ENCODE measurements at places on chromosomes 3 and 15.

- no peak for DNase-seq
These were observed 146.6 kb upstream of the P2RY1 start for GRCh38 chr3:152688313-152688712.

DNA sequence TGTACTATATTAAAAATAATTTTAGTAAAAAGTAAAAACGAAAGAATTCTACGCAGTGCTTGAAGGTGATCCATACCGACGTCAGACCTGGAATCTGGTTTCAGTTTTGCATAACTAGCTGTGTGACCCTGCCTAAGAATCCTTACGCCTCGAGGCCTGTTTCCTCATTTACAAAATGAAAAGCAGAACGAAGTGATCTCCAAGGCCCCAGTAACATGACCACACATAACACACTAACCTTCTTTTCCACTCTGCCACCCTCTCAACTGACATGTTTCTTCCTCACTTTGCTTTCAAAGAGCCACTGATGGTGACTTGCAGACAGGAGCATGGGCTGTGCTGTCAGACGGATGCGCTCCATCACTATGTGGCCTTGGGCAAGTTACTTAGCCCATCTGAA, 4.8 kb downstream of the MESD start:
- DNase-seq, result no peak

DNA sequence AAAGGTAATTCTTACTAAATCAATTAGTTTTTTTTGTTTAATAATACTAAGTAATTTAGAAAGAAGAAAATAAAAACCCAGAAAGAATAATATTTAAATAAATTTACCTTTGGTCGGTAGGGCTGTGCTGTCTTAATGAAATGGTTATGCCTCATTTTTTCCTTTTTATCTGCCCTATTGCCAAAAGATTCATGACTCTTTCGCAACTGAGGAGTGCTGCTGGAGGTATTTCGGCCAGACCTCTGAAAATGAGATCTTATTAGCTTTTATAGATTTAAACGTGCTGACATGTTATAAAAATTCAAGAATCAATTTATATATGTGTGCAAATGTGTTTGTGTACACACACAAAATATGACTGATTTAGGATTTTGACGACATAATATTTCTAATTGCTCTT, 67.1 kb upstream of the USP50 start:
- no peak for DNase-seq

- DNase-seq, result no peak
These were observed 21.9 kb upstream of the SSR3 start for GRCh38 chr3:156576651-156577348.

DNA sequence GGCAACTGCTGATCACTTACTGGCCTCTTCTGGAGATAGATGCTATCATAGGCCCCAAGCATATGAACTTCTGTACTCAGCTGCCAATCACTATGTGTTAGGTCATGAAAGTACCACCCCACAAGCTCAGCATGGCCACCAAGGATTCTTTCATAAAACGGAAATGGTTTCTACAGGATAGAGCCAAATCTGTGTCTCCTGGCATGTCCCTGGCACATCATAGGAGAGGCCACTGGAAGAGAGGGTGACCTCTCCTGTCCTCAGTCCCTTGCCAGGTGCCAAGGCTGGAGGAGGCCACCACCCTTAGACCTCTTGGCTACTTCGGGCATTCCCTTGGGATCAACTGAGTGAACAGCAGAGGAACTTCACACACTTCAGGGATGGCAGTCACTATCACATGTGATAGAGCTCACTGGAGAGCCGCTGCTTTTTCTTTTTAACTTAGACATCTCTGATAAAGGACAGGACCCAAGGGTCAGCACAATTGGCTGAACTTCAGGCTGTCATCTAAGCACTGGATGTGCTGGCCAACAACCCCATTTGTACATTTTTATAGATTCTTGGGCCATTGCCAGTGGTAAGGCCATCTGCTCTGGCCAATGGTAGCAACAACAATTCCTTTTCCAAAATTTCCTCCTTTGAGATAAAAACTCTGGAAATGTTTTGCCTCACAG, 425.2 kb downstream of the SQOR start:
- no peak for DNase-seq

- no peak for DNase-seq
These were observed 251.9 kb downstream of the CDIN1 start for GRCh38 chr15:36831125-36831903.

GRCh38 chr3:193853511-193854219, 260.7 kb downstream of the OPA1 start:
- DNase-seq, result no peak

GRCh38 chr3:8903191-8903590, 60.1 kb downstream of the RAD18 start:
- DNase-seq, result no peak

DNA sequence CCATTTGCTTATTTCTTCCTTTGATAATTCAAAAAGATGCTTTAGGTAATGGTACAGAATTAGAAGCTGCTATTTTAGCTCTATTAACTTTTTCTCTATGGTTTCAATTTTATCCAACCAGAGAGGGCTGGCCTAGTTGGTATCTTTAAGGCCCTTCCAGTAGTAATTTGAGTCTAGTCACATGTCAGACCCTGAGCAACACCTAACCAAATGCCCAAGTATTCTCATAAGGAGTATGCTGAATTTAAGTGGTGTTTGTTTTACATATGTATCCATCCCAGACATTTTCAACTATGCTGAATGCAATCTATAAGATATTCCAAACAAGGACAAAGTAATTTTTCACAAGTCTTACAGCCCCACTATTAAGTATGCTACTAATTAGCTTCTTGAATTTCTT, 9.6 kb downstream of the DNAJC19 start:
- no peak for DNase-seq

GRCh38 chr15:81536356-81536755, 162.3 kb upstream of the TMC3 start:
- no peak for DNase-seq

GRCh38 chr15:70210528-70210927, 112.8 kb upstream of the TLE3 start:
- DNase-seq, result no peak

GRCh38 chr15:99427668-99428361, 138.0 kb upstream of the MEF2A start:
- DNase-seq, result no peak

DNA sequence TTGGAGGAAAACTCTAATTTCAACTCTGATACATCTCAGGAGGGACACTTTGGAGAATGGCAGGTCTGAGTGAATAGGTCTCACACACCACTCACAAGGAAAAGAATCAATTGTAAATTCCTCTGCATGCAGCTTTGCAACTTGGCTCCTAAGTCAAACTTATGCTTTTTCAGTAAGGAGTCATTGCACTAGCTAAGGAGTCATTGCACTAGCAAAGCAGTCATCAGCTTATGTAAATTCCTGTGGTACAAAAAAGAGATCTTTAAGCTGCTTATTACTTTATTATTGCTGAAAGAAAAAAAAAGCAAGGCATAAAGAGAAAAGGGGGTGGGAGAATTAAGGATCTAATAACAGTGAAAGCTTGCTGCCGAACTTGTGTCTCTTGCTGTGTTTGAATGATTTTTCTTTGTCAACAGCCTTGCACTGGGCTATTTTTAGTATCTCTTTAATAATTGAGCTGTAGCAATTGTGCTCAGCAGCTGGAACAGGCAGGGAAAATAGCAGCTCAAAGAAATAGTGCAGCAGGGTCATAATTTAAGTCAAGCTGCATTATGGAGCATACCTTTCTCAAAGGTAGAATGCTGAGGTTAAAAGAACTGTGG, 154.3 kb upstream of the ARPP21 start:
- no peak for DNase-seq

- DNase-seq, result no peak
These were observed 200.4 kb downstream of the NR1D2 start for GRCh38 chr3:24145481-24145880.

GRCh38 chr3:99505200-99505599, 133.2 kb upstream of the COL8A1 start:
- DNase-seq, result no peak

DNA sequence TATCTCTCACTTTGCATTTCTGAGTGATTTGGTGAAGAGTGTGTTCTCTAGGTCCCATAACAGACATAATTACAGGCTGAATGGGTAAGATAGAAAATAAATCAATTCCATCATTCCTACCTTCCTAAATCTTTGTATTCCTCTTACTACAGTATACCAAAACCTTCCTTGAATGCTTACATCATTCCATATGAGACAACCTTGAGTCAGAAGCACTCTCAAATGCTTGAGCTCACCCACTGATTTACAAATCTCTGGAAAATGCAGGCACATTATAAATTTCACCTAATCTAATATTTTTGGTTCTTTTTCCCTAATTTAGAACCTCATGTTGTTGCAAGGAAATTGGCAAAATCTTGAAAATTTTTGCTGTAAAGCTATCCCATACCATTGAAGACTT, 239.1 kb downstream of the CBLB start:
- no peak for DNase-seq

DNA sequence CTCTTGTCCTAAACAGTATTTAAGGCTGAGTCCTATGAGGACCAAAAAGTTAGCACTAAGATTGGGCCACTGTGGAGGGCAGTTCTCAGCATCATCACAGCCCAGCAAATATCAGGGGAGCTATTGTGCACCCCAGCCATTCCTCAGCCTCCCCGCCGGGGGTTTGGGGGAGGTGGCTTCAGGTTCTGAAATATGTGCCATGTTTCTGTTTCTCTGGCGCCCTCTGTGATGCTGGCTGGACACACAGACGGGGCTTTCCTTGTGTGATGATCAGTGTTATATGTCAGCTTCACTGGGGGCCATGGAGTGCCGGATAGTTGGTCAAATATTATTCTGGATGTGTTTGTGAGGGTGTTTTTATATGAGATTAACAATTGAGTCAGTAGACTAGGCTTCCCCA, 106.8 kb downstream of the GABRG3 start:
- no peak for DNase-seq

- no peak for DNase-seq
These were observed 127.1 kb downstream of the FMN1 start for GRCh38 chr15:33067456-33067855.

DNA sequence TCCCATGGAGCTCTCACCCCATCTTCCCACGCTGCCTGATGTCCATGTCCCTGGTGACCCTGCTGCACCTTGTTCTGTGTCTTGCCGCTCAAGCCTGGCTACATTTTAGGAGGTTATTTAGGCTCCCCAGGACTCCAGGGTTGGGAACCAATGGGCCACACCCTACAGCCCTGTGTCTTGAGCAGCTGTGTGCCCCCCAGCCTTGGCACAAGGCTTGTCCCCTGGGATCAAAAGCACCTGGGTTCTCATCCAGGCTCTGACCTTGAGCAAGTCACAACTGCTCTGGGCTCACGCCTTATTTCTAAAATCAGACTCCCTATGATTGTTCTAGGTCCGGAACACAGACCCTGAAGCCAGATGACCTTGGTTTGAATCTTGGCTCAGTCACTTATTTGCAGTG, 14.1 kb downstream of the SPSB4 start:
- no peak for DNase-seq

DNA sequence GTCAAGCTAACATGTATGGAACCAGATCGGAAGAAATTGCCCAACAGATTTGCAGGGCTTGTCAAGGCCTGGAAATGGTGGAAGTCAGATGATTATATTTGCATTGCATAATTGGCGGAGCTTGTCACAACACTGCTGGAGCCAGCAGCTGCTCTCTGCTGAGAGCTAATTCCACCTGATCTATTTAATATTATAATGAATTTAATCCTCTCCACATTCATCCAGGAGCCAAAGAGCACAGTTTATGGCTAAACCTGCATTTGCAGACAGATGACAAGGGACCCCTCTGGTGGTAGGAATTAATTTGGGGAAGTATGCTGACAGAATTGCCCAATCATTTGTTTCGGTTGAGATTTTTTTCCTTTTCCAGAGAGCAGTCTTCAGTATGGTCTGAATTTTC, 730.2 kb downstream of the TUSC7 start:
- peak; percentile 81 for DNase-seq

GRCh38 chr3:7547826-7548225, 686.9 kb downstream of the GRM7 start:
- no peak for DNase-seq

- no peak for DNase-seq
These were observed at the start of gene GDPGP1 for GRCh38 chr15:90234096-90234988. TSS of gene GDPGP1 (plus strand) at chr15:90234209. CDS start at chr15:90240909, 6,700 bp downstream.

- no peak for DNase-seq
These were observed 37.0 kb downstream of the ATP8B4 start for GRCh38 chr15:50082066-50082465.

DNA sequence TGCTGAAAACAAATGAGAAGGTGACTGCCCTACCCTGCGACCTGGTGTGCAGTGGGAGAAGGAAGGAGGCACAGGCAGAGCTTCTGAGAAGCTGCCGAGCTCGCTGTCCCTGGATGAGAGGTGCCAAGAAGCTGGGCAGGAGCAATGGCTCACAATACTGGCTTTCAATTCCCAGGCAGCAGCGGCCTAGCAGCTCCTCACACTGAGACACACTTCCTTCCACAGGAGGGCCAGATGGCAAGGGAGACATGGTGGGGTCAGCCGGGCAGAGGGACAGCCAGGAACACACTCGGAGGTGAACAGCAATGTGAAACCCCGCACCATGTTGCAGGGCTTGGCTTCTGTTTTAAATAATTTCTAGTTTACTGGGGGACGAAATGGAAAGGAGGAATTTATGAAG, 314.6 kb downstream of the EPHB1 start:
- DNase-seq, result no peak

DNA sequence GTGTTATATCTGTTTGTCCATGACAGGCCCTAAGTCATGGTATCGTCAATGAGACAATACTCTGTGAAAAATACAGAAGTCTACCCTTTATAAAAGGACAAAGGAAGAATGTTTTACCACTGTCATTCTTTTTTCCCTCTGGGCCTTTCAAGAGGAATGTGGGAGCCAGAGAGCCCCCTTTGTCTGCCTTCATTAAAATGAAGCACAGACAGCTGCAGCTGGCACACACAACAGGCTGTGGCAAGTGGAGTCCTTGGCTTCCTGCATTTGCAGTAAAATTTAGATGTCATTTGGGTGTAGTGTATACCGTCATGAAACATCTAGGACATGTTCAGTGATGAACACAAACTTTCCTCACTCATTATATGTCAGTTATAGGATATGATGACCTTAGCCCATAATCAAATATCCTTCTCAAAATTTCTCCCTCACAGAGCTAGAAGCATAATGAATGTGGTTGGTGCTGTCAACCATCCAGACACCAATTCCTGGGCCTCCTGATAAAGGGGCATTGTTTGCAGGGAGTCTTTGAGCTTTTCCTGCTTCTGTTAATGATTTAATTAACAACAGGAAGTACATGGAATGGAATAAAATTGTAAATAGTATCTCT, 76.4 kb downstream of the DHX36 start:
- no peak for DNase-seq

DNA sequence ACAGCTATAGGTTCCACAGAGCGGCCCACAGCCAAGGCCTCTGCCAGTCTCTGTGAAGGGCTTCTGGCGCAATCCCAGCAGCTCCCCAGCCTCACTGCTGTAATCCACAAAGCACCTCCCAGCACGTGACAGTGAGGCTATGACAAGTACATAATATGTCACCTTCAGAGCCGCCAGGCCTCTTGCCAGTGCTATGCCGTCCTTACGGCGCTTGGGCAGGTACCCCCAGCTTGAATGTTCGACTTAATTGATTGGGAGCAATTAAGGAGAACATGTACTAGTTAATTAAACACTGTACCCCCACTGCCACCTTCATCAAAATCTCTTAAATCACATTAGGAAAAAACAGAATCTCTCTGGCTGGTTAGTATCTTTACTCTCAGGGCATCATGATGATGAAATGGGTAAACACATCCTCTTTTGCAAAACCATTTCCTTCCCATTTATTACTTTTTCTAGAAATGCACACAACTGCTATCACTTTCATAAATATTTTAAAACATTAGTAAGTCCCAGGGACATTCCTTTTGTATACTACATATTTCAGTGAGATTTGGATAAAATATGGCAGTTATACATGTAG, 169.9 kb downstream of the XXYLT1 start:
- no peak for DNase-seq

- DNase-seq, result no peak
These were observed 183.3 kb downstream of the NSUN3 start for GRCh38 chr3:94246171-94246570.
